Activated T-helper 1 cell treated with anti-CD3 and anti-CD28 coated beads, Interleukin-12 subunit alpha, Interleukin-12 subunit beta, Interleukin-2, Interleukin-4 antibody, amounts not matched to agents 30 ng/mL and 10 ng/mL and 1 ng/mL, durations not matched to agents 14 hours and 24 hours and 36 hours (primary cell): ENCODE measurements at places on chromosomes 3 and 15. TPM values are rescaled to one million over a fixed set of nuclear protein-coding genes. Genes with fewer than 3 reads are reported as not detected.

DNA sequence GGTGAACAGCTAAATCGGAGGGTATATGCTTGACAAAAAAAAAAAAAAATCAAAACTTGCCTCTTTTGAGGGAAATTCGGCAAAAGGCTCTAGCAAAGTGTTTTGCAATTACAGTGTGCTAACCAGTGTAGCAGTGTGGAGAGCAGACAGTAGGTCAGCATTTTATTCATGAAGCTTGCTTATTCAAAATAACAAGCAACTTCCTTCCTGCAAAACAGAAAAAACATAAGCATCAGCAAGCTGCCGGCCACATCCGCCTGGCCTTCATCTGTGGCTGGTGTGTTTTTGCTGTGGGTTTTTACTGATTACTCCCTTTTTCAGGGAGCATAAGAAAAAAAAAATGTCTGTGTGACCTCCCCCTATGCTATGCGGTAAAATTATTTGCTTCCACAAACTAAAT lies 434.1 kb downstream of the OCA2 start:
- no peak overlapping the region for H3K4me3 ChIP-seq
- H3K4me1 ChIP-seq: no peaks in the 10 kb centered on the region
- H3K27ac ChIP-seq: no peak overlapping the region
- no peaks in the 10 kb centered on the region for H3K27me3 ChIP-seq
- no peaks in the 10 kb centered on the region for H3K36me3 ChIP-seq

- H3K27me3 ChIP-seq: no peaks in the 10 kb centered on the region
- no peak for DNase-seq
- no peaks in the 10 kb centered on the region for H3K4me1 ChIP-seq
- H3K27ac ChIP-seq: no peak overlapping the region
- H3K36me3 ChIP-seq: no peaks in the 10 kb centered on the region
- H3K4me3 ChIP-seq: no peak overlapping the region
Observed at GRCh38 chr3:90129730-90130129, 1022.3 kb downstream of the EPHA3 start.

DNA sequence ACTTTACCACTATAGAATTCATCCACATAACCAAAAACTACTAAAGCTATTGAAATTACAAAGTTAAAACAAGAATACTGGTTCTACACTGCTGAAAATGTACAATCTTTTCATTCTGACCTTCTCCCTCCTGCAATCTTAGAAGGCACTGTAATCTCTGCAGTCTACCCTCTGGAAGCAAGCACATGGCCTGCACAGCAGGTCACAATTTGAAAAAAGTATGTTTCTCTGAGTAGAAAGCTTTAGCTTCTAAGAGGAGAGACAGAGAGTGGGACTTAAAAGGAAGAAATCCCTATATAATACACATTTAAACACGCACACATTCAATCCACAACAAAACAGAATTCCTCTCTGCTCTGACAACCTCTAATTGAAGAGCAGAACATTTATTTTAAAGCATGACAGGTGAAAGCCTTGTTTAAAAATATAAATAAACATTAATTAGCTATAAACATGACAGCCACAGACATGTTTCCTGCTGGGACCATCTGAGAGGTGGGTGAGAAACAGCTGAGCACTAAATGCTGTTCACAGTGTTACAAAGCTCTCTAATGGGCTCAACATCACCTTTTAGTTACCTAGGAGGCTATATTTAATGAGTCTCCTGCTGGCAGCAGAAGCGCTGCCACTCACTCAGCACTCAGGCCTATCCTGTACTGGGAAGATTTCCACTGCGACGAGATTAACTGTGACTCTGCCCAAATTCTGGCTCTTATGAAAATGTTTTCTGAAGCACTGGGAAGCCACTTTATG lies 447.4 kb downstream of the AGBL1 start:
- no peaks in the 10 kb centered on the region for H3K4me1 ChIP-seq
- no peak overlapping the region for H3K4me3 ChIP-seq
- no peaks in the 10 kb centered on the region for H3K36me3 ChIP-seq

DNA sequence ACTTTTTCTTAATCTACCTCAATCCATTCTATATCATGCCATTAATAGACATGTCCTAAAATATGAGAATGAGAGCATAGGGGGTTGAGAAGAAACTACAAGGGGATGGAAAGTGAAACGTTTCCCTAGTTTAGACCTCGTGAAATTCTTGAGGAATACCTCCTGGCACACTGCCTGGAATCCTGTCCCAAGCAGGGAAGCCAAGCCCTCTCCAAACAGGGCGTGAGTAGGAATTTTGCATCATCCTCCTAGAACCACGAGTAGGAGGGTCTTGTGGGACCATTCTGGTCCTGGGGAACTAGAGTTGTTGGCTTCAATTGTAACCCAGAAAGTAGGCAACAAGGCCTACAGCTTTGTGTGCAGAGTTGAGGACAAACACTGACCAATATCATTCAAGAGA lies 19.6 kb upstream of the C3orf80 start:
- DNase-seq: no peak
- H3K27ac ChIP-seq: no peak overlapping the region
- H3K27me3 ChIP-seq: peaks cover 7% of the 10 kb centered on the region
- H3K4me3 ChIP-seq: no peak overlapping the region
- no peaks in the 10 kb centered on the region for H3K36me3 ChIP-seq
- H3K4me1 ChIP-seq: no peaks in the 10 kb centered on the region

- H3K36me3 ChIP-seq: no peaks in the 10 kb centered on the region
- H3K27me3 ChIP-seq: no peaks in the 10 kb centered on the region
- no peaks in the 10 kb centered on the region for H3K4me1 ChIP-seq
- no peak overlapping the region for H3K27ac ChIP-seq
Observed at GRCh38 chr3:127439621-127440020, 150.9 kb downstream of the TPRA1 start.

DNA sequence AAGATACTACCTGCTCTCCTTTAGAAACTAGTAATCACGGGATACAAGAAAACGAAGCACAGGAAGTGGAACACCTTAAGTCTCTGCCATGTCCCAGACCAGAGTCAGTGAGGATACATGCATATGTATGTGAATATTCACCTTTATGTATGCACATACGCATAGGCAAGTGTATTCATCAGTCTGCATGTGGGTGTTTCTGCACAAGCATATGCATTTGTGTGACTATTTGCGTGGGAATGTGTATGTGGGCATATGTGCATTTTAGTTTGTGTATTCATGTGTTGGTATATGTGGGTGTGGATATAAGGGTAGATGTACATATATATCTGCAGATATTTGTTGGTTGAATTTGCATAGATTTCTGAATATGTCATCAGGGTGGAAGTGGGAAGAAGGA lies 889.7 kb downstream of the AGBL1 start:
- no peaks in the 10 kb centered on the region for H3K27me3 ChIP-seq
- H3K36me3 ChIP-seq: no peaks in the 10 kb centered on the region
- no peak overlapping the region for H3K4me3 ChIP-seq
- no peak overlapping the region for H3K27ac ChIP-seq
- H3K4me1 ChIP-seq: no peaks in the 10 kb centered on the region

GRCh38 chr3:149306751-149307434 lies 26.5 kb downstream of the TM4SF18 start:
- H3K4me3 ChIP-seq: no peak overlapping the region
- peaks cover 15% of the 10 kb centered on the region for H3K27me3 ChIP-seq
- no peaks in the 10 kb centered on the region for H3K4me1 ChIP-seq
- DNase-seq: no peak
- H3K27ac ChIP-seq: no peak overlapping the region

DNA sequence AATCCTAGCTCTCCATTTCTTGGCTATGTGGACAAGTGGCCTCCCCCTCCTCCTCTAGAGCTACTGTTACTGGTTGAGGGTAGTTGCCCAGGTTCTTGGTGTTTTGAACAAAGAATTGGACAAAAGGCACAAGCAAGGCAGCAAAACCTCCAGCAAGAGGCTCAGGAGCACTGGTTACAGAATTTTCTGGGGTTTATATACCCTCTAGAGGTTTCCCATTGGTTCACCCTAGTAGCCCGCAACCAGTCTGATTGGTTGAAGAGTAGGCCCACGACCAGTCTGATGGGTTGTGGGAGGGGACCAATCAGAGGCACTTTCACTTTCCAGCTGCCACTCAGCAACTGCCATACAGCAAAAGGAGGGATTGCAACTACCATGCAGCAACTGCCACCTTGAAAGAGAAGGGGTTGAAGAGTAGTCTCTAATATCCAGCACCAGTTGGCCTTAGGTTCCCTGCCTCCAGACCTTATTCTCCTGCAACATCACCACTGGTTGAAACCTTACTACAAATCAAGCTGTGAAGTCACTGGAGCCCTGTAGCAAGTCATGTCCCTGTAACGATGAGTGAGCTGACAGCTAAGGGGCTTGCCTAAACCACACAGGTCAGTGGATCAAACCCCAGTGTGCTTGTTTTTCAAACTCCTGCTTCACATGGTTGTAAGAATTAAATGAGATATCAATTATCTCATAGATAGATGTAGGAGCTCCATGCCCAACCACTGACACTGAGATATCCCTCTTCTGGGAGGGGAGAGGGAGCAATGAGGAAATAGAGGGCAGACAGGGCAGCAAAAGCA lies 2.9 kb upstream of the C15orf39 start:
- peaks cover 51% of the 10 kb centered on the region for H3K4me1 ChIP-seq
- peaks cover 9% of the 10 kb centered on the region for H3K27me3 ChIP-seq
- DNase-seq: peak; percentile 68
- H3K4me3 ChIP-seq: peak overlapping the region; percentile 91
- peak overlapping the region; percentile 81 for H3K27ac ChIP-seq
- H3K36me3 ChIP-seq: no peaks in the 10 kb centered on the region

GRCh38 chr3:44914936-44915335 lies 40.5 kb downstream of the TGM4 start:
- no peaks in the 10 kb centered on the region for H3K4me1 ChIP-seq
- no peak overlapping the region for H3K27ac ChIP-seq
- H3K4me3 ChIP-seq: no peak overlapping the region
- H3K36me3 ChIP-seq: no peaks in the 10 kb centered on the region
- H3K27me3 ChIP-seq: peaks cover 2% of the 10 kb centered on the region

- peaks cover 4% of the 10 kb centered on the region for H3K27me3 ChIP-seq
- H3K27ac ChIP-seq: no peak overlapping the region
- DNase-seq: no peak
Observed at GRCh38 chr3:12753275-12754028, 5.6 kb downstream of the TMEM40 start.

DNA sequence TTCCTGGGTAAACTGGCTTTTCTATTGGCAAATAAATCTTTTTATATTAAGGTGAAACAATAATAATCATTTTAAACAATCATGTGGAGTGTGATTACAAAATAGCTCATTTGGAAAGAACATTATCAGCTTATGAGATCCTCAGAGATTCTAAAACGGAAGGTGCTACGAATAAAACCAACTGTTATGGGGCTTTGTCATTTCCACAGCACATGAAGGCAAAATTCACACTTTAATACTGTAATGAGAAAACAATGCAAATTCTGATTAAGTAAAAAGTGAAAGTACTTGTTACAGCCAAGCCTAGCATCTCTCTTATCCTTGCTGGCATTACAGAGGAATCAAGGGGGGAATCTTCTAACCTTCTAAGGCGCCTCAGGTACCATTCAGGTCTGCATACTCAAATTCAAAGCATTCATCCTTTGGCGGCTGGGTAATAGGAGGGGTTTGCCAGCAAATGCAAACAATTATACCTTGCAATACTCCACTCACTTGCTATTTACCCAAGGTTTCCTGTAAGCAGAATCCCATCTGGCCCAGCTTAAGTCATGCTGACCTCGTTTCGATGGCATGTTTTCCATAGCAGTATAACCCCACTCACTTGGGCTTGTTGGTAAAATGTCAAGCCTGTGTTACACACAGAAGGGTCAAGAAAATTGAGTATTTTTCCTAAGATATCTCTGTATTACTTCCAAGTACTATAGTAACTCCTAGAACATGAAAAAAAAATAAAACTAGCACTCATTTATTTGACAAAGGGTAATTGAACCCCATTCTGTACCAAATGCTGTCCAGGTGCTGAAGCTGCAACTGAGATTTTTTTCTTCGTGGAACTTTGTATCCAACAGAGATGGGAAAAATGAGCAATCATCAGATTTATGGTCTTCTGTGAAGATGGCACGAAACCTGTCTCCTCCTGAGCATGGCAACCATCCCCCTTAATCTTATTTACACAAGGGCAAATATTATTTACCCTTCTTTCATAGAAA lies 183.7 kb upstream of the LMCD1 start:
- H3K27ac ChIP-seq: no peak overlapping the region
- no peaks in the 10 kb centered on the region for H3K4me1 ChIP-seq
- H3K27me3 ChIP-seq: peaks cover 3% of the 10 kb centered on the region

DNA sequence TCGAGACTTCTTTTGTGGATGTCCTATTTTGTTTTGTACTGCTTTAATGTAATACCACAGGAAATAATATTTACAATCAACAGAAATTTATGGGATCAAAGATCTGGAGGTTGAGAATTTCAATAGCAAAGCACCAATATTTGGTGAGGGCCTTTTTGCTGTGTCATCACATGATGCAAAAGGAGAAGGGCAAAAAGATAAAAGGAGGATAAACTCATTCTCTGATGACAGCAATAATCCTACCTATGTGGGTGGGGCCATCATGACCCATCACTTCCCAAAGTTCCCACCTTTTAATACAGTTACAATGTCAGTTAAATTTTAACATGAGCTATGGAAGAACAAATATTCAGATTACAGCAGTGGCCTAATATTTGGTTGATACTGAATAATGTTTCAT lies 832.9 kb downstream of the OTOL1 start:
- no peaks in the 10 kb centered on the region for H3K27me3 ChIP-seq
- DNase-seq: no peak
- H3K27ac ChIP-seq: no peak overlapping the region
- no peak overlapping the region for H3K4me3 ChIP-seq

DNA sequence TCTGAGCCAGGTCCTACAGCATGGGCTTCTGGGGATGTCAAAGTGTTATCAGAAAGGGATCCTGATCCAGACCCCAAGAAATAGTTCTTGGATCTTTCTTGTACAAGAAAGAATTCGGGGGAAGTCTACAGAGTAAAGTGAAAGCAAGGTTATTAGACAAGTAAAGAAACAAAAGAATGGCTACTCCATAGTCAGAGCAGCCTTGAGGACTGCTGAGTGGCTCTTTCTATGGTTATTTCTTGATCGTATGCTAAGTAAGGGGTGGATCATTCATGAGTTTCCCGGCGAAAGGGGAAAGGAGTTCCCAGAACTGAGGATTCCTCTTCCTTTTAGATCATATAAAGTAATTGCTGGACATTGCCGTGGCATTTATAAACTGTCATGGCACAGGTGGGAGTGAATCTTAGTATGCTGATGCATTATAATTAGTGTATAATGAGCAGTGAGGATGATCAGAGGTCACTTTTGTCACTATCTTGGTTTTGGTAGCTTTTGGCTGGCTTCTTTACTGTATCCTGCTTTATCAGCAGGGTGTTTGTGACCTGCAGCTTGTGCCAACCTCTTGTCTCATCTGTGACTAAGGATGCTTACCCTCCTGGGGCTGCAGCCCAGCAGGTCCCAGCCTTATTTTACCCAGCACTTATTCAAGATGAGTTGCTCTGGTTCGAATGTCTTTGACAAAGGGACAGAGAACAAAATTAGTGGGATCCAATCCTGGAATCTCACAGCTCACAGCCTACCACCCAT lies 41.0 kb downstream of the CRYGS start:
- DNase-seq: no peak
- H3K4me1 ChIP-seq: peaks cover 12% of the 10 kb centered on the region
- no peak overlapping the region for H3K4me3 ChIP-seq
- peaks cover 5% of the 10 kb centered on the region for H3K27me3 ChIP-seq
- H3K36me3 ChIP-seq: no peaks in the 10 kb centered on the region
- H3K27ac ChIP-seq: peak overlapping the region; percentile 24

GRCh38 chr3:178585454-178585853 lies 49.2 kb downstream of the KCNMB2 start:
- H3K4me3 ChIP-seq: no peak overlapping the region
- H3K4me1 ChIP-seq: no peaks in the 10 kb centered on the region
- DNase-seq: no peak
- H3K27ac ChIP-seq: no peak overlapping the region

BNC1 gene
- not detected in 2 replicates for total RNA-seq

STXBP5L gene
- total RNA-seq: not detected in 2 replicates

MUSTN1 gene
- 1.7 TPM in 1 of 2 replicates, not detected in the other for total RNA-seq

EXD1 gene
- total RNA-seq: not detected in 2 replicates

NXPE3 gene
- 17.6 and 17.8 TPM in 2 replicates for total RNA-seq

TTBK2 gene
- 11.4 and 13.4 TPM in 2 replicates for total RNA-seq

AQP9 gene
- total RNA-seq: 0.07 TPM in 1 of 2 replicates, not detected in the other

AHSG gene
- 0.16 TPM in 1 of 2 replicates, not detected in the other for total RNA-seq

PARL gene
- total RNA-seq: 93.7 and 98.2 TPM in 2 replicates

ASB14 gene
- not detected in 2 replicates for total RNA-seq

PSMA4 gene
- 317 and 318 TPM in 2 replicates for total RNA-seq
